Muscle of arm (tissue), 14 donors: ENCODE measurements at places on chromosomes 2 and 18.

- DNase-seq: no peak
These were observed 60.8 kb downstream of the CRACDL start for GRCh38 chr2:98875081-98875728.

- no peak for DNase-seq
These were observed 319.9 kb downstream of the EN1 start for GRCh38 chr2:118527571-118527970.

- DNase-seq: no peak
These were observed 313.3 kb downstream of the MBD2 start for GRCh38 chr18:53911200-53911599.

- DNase-seq: no peak
These were observed 284.0 kb upstream of the CWC22 start for GRCh38 chr2:180291060-180291459.

DNA sequence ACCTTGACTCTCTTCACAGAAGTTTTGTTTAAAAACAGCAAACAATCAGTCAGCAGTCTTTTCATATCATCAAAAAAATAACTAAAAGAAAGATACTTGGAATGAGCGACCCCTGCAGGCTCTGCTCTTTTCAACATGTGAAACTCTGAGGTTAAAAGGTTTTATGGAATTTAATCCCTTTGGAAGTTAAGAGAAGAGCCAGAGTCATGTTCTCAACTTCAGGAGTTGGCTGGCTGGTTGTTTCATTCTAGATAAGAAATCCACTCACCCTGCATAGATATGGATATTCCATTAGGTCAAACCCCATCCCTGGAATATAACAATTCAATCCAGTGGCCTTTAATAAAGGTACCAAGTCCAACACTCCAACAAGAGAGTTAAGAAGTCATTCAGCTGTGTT, 115.6 kb upstream of the RMDN2 start:
- DNase-seq: no peak

GRCh38 chr2:127162261-127163089, 55.5 kb upstream of the BIN1 start:
- DNase-seq: no peak

GRCh38 chr2:162196638-162197037, 44.6 kb upstream of the GCG start:
- DNase-seq: no peak
